ENCODE measurements at places on chromosomes 12 and 14. TPM values are rescaled to one million over a fixed set of nuclear protein-coding genes. Genes with fewer than 3 reads are reported as not detected.

The SYNE3 gene
- polyA plus RNA-seq, result 6.3 TPM

The C12orf56 gene
- polyA plus RNA-seq, result 0.60 TPM

The TAS2R42 gene
- not detected for polyA plus RNA-seq

The KRT84 gene
- polyA plus RNA-seq, result not detected

The CTSG gene
- 0.67 TPM for polyA plus RNA-seq

The ZDHHC22 gene
- not detected for polyA plus RNA-seq

The PACS2 gene
- polyA plus RNA-seq, result 49.6 TPM

The FGD4 gene
- polyA plus RNA-seq, result 10.6 TPM

The TRIM9 gene
- 2.8 TPM for polyA plus RNA-seq

The KCNA1 gene
- 0.07 TPM for polyA plus RNA-seq
